ENCODE measurements at places on chromosomes 6 and 20.

DNA sequence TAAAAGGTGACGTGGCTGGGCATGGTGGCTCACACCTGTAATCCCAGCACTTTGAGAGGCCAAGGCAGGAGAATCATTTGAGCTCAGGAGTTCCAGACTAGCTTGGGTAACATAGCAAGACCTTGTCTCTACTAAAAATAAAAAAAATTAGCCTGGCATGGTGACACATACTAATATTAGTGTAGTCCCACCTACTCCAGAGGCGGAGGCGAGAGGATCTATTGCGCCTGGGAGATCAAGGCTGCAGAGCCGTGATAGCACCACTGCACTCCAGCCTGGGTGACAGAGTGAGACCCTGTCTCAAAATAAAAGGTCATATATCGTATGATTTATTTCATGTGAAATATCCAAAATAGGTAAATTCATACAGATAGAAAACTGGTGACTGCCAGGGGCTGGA is 132.5 kb downstream of the SLC16A10 start:
- no peak for DNase-seq

DNA sequence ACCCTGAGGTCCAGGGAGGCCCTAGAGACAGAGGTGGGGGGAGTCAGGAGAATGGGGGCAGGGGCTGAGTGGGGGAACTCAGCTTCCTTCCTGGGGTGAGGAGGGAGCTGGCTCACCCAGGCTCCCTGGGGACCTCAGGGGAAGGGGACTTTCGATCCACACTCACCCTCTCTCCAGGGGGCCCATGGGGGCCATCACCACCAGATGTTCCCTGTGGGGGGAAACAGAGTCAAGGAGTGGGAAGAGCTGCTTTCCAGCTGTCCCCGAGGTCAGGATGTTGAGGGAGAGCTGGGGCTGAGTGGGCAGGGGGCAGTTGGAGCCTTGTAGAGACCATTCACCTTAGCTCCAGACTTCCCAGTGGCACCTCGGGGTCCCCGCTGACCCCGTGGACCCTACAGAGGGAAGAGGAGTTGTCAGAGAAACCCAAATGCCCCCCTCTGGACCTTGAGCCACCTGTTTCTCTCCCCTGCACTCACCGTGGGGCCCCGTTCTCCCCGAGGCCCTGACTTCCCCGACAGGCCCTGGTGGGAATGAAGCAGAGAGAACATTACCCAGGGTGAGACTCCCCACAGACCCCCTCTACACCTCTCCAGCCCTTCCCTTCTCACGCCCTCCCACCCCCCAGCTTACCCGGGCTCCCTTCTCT is 18.6 kb downstream of the COL11A2 start:
- DNase-seq = no peak

DNA sequence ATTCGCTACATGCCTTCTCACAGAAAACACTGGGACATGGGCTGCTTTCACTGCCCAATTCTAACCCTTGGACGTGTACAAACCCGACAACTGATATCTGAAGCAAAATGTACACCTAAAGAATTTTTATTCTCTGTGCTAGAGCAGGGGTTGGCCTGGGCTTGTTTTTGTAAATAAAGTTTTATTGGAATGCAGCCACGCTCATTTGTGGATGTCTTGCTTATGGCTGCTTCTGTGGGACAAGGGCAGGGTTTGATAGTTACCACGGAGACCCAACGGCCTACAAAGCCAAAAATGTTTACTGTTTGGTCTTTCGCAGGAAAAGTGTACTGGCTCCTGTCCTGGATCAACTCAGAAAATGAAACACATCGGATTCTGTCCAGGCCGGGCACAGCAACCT is 58.1 kb upstream of the APCDD1L start:
- no peak for DNase-seq

- no peak for DNase-seq
Measured at GRCh38 chr6:111628142-111628850, 22.6 kb upstream of the TRAF3IP2 start.

DNA sequence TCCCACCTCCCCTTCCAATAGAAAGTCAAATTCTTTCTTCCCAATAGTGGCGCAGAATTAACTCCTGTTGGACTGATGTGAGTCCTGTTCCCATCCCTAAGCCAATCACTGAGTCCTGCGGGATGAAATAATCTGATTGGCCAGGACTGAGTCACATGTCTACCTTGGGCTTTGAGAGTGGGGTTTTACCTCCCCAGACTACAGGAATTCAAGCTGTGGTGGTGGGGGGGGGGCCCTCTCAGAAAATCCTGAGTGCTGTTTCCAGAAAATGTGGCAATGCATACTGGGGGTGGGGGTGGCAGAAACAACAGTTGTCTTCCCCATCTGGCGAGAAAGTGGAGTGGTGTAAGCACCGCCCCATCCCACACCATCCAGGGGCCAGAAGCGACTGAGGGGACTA is 65.7 kb downstream of the CTCFL start:
- DNase-seq = no peak

GRCh38 chr6:26400626-26401025 is 1.4 kb upstream of the BTN3A1 start:
- no peak for DNase-seq

DNA sequence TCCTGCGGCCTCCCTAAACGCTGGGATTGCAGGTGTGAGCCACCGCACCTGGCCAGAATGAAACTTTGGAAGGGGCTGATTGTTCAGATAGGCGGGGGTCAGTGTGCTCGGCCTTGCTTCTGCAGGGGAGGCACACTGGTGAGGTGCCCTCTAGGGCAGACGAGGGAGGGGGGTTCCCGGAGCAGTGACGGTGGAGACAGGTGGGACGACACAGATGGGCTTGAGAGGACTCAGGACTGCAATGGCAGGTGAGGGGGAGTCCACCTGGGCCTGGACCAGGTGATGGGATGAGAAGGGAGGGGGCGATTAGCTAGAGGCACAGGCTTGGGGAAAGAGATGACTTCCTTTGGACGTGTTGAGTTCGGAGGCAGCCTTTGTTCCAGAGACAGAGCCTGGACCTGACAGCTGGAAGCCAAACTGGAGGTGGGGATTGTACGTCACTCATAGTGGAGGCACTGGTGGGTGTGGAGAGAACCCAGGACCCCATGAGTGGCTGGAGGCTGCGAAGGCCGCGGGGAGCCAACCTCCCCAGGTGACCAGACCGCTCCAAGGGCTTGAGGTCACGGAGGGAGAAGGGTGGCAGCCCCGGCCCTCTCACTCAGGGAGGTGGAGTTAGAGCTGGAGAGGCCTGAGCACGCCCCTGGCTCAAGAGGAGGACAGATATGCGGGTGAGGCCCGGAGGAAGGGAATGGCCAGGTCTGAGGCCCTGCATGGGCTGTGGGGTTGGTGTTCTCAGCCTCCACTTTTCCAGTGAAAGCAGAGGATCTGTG is 10.5 kb upstream of the MAP1LC3A start:
- DNase-seq = no peak

- DNase-seq = no peak
Measured at GRCh38 chr6:163635731-163636364, 221.3 kb downstream of the QKI start.

DNA sequence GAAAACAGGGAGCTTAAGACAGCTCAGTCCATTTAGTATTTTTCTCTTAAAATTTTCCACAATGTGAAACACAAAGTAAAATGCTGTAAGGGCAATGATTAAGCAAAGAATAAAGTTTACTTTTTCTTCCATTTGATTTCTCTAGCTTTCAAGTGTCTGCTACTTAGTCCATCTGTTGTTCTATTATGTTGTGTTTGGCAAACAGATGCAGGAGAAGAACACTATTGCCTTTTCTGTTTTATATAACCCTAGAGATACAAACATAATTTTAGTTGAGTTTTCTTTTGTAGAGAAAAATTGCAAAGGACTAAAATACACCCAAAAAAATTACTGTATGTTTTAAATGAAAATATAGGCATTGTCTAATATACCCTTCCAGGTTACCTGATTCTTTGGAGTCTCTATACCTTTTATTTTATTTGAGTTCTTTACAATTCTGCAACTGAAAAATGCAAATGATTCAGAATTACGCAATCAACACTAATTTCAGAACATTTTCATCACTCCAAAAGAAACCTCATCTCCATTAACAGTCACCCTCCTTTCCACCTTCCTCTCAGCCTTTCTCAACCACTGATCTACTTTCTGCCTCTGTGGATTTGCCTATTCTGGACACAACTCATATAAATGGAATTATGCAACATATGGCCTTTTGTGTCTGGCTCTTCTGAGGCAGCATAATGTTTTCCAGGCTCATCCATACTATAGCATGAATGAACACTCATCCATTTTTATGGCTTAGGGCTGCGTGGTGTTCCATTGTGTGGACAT is 96.9 kb downstream of the MKKS start:
- DNase-seq = no peak

DNA sequence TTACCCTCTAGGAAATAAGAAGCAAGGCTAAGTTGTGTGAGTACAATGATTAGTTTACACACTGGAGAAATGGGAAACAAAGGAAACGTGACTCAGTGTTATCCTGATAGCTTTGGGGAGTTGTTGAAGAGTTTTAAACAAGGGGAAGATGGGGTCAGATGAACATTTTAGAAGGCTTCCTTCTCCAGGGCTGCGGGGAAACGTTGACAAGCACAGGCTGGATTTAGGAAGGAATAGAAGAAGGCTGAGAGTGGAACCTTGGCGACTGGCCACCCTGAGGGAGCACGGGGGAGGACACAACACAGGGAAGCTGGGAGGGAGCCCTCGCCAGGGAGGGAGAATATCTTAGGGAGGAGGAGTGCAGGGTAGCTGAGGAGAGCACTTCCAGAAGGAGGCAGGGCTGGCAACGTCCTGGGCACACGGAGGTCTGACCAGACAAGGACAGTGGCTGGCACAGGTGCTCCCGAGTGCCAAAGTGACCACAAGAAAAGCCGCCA is 134.7 kb downstream of the AIG1 start:
- no peak for DNase-seq

DNA sequence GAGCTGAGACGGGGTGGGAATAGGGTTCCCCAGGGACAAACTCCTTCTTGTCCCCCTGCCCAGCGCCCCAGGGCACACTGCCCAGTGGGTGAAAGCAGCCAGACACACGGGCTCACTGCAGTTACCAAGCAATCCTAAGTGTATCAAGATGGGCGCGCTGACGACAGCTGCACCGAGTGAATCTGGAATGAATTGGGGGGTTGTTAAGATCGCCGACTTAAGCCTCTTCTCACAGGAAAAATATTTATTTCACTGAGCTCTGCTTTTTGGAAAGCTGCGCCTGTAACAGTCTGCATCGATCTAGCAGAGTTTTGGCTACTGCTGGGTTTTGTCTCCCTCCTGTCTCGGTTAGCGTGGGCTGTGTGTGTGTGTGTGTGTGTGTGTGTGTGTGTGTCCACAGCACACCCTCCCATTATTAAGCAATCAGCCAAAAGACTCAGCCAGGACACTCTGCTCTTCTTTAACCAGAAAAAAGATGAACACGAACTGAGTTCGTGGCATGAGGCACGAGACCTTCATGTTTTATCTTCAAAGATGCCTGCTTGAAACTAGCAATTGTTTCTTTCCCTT is 35.9 kb downstream of the RIPOR3 start:
- DNase-seq = no peak

DNA sequence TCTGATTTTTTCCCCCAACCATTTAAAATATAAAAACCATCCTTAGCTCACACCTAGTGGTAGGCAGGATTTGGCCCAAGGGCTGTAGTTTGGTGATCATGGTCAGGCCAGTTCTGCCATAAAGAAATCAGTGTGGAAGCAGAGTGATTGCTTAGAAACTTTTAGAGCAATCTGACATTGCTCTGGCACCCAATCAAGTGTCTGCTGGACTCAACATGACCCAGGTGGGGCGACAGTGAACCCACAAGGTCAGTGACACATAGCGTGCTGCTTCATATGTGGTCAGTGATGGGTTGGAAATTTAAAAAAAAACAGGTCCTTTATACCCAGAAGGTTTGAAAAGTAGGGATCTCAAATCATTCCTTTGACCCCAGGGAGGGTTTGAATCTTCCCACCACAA is 107.9 kb downstream of the BANF2 start:
- DNase-seq = no peak

- peak; percentile 85 for DNase-seq
Measured at GRCh38 chr6:111482959-111483735, at the start of gene REV3L. TSS of gene REV3L (minus strand) at chr6:111483218. CDS start at chr6:111482888, 330 bp downstream.

GRCh38 chr6:27078734-27079357 is 168.7 kb upstream of the PRSS16 start:
- peak; percentile 19 for DNase-seq

GRCh38 chr6:114158411-114158810 is 184.4 kb downstream of the HS3ST5 start:
- DNase-seq = no peak

- DNase-seq = no peak
Measured at GRCh38 chr6:53825532-53826321, 30.9 kb downstream of the LRRC1 start.

GRCh38 chr6:144013486-144013909 is 5.4 kb upstream of the PLAGL1 start:
- peak; percentile 53 for DNase-seq
